ENCODE measurements at places on chromosomes 1 and 21. TPM values are rescaled to one million over a fixed set of nuclear protein-coding genes. Genes with fewer than 3 reads are reported as not detected.

Gene TMPRSS3
- total RNA-seq, result not detected

Gene AADACL4
- total RNA-seq, result not detected

GRCh38 chr1:221162352-221162751 is 283.1 kb downstream of the HLX start:
- H3K36me3 ChIP-seq, result no peaks in the 10 kb centered on the region
- H3K4me1 ChIP-seq, result no peaks in the 10 kb centered on the region
- no peak overlapping the region for H3K4me3 ChIP-seq
- no peak for DNase-seq
- H3K27ac ChIP-seq, result no peak overlapping the region
- H3K27me3 ChIP-seq, result no peaks in the 10 kb centered on the region

GRCh38 chr1:180503280-180503862 is 994 bp upstream of the ACBD6 start:
- no peak for DNase-seq
- H3K27ac ChIP-seq, result peak overlapping the region; percentile 92
- H3K27me3 ChIP-seq, result no peaks in the 10 kb centered on the region
- no peaks in the 10 kb centered on the region for H3K36me3 ChIP-seq
- no peaks in the 10 kb centered on the region for H3K4me1 ChIP-seq
- H3K4me3 ChIP-seq, result peak overlapping the region; percentile 78

Gene OR1C1
- not detected for total RNA-seq

DNA sequence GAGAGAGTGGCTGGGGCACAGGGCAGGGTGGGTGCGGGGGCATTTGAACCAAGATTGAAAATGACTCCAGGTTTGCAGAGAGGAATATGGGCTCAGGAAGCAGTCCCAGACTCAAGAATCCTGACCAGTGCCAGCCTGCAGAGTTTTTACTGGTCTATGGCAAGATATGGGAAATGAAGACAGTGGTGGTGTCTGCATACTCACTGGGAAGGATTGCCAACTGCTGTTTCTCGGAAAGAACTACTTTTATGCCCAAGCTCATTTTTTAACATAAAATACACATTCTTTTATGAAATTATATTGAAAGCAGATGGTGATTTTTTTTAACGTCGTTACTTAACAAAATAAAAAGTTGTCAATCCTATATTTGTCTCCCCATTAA is 401.8 kb downstream of the CAMTA1 start:
- no peaks in the 10 kb centered on the region for H3K27me3 ChIP-seq
- H3K27ac ChIP-seq, result no peak overlapping the region
- H3K36me3 ChIP-seq, result no peaks in the 10 kb centered on the region
- no peak overlapping the region for H3K4me3 ChIP-seq
- no peak for DNase-seq

Gene NPL
- 3.3 TPM for total RNA-seq

DNA sequence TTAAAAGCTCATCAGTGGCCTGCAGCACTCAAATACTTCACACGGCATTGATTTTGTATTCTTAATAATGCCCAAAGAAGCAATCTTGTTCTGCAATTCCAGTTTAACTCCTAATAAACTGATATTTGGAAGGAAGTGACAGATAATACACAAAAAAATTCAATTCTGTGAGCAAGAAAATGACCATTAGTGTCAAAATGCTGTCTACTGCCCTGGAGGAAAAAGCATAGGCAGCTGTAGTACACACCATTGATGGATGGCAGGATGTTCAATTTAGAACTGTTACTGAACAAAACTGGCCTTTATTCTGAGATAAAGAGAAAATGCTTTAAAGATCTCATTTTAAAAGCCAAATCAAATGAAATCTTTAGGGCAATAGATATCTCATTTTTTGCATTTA is 251.3 kb upstream of the FMN2 start:
- no peak overlapping the region for H3K4me3 ChIP-seq
- no peaks in the 10 kb centered on the region for H3K4me1 ChIP-seq
- no peaks in the 10 kb centered on the region for H3K27me3 ChIP-seq

Gene ILDR2
- total RNA-seq, result 9.3 TPM

Gene ARHGAP29
- 17.6 TPM for total RNA-seq

Gene CD1C
- not detected for total RNA-seq

DNA sequence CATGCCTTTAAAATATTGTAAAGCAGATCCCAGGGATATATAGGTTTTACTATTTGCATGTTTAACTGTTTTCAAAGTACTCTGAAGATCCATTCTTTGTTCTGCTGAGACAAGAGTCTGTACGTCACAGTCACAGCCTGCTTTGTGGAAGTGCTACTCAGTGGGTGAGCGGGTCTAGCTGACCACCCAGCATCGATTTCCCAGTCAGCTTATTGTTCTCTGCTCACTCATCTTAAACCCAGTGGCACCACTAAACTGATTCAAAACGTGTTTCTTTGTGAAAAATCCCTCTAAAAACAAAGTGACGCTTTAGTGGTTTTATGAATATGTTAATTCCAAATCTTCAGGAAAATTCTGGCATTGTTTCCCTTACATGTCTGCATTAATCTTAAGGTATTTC is 12.4 kb downstream of the PLPP3 start:
- DNase-seq, result peak; percentile 25
- H3K27me3 ChIP-seq, result no peaks in the 10 kb centered on the region
- no peak overlapping the region for H3K27ac ChIP-seq
- no peaks in the 10 kb centered on the region for H3K4me1 ChIP-seq
- H3K36me3 ChIP-seq, result no peaks in the 10 kb centered on the region

Gene TFB2M
- 16.3 TPM for total RNA-seq

DNA sequence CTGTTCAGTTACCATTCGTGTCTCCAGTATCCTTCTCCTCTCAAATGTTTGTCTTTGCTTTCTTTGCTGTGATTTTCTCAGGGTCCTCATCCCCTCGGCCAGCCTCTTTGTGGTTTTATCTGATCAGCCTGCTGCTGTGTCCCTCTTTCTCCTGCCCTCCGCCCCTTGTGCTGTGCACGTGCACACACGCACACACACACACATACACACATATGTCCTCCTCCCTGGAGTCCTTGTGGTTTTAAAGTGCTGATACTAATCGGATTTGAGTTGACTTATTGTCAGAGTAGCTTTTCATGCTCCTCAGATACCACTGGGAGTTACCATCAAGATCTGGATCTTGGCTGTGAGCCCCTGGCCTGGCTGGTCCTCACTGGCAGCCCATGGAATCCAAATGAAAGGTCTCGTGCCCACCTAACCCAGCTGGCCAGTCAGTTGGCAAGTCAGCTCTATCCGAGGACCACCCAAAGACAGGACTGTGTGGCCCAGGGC is 34.1 kb downstream of the QSOX1 start:
- DNase-seq, result no peak
- no peak overlapping the region for H3K4me3 ChIP-seq
- H3K4me1 ChIP-seq, result no peaks in the 10 kb centered on the region
- H3K36me3 ChIP-seq, result peaks cover 22% of the 10 kb centered on the region
- no peaks in the 10 kb centered on the region for H3K27me3 ChIP-seq

Gene SASS6
- total RNA-seq, result 3.7 TPM

- peak overlapping the region; percentile 58 for H3K27ac ChIP-seq
- H3K36me3 ChIP-seq, result no peaks in the 10 kb centered on the region
- peak overlapping the region; percentile 3 for H3K4me3 ChIP-seq
- peak; percentile 91 for DNase-seq
- H3K27me3 ChIP-seq, result no peaks in the 10 kb centered on the region
Observed at GRCh38 chr1:60989749-60990713, 92.3 kb upstream of the NFIA start.

DNA sequence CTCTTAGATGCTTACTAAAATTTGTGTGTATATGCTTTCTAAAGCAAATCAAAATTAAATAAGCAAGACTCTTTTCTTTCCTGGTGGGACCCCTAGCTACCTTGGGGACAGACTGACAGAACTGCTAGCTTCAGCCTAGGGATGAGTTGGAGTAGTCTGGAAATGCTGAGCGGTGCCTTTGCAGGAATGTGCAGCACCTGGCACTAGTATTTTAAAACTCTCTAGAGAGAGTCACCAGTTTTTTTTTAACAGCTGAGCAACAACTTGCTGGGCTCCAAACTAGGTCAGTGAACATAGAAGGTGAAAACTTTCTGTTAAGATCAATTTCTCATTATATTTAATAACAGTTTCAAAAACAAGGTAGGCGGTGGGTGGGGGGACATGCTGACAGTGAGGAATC is 56.8 kb downstream of the NUF2 start:
- no peaks in the 10 kb centered on the region for H3K36me3 ChIP-seq
- H3K4me3 ChIP-seq, result no peak overlapping the region
- H3K27ac ChIP-seq, result no peak overlapping the region
- no peaks in the 10 kb centered on the region for H3K4me1 ChIP-seq
- no peaks in the 10 kb centered on the region for H3K27me3 ChIP-seq
- no peak for DNase-seq

DNA sequence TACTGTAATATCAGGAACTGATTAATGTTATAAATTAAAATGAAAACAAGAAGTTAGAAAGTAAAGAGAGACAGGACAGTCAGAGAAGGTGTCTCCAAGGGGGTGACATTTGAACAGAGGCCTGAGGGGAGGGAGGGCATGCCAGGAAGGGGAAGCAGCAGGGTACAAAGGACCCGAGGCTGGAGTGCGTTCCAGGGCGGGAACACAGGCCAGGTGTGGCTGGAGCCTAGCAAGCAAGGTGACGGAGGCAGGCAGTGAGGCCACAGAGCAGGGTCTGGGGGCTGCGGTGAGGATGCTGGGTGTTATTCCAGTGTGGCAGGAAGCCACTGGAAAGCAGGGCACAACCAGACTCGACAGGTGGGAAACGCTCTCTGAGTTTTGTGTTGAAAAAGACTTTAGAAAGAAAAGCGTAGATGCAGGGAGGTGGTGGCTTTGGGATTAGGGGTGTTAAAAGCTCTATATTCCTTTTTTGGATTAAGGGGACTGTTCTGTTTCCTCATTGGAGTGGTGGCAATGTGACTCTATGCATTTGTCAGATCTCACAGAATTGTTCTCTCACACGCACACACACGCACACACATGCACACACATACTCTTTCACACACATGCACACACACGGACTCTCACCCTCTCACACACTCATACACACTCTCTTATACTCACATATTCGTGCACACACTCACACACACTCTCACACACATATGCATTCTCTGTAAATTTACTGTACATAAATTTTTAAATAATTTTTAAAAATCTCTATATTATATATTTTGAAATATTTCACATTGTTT is 124.5 kb downstream of the GLIS1 start:
- H3K4me3 ChIP-seq, result no peak overlapping the region
- no peaks in the 10 kb centered on the region for H3K27me3 ChIP-seq
- H3K4me1 ChIP-seq, result peaks cover 8% of the 10 kb centered on the region
- H3K27ac ChIP-seq, result no peak overlapping the region
- DNase-seq, result no peak

Gene SPRR1B
- 0.39 TPM for total RNA-seq

Gene ATP1A4
- not detected for total RNA-seq

DNA sequence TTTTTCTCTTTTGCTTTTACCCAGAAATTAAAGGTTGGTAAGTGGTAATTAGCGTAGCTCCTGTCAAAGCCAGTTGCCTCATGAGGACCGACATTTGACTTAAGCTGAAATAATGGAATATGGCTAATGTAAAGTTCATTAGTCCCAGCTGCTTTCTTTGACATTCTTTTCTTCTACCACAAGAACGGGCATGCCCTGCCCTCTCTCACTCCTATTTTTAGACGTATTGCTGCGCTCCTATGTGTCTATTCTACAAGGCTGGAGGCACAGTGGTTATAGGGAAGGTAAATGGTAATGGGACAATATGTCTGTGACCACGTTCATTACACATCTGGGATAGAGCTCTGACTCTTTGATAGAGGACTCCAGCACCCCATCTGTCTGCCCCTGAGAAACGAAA is 6.8 kb downstream of the CORT start:
- H3K36me3 ChIP-seq, result no peaks in the 10 kb centered on the region
- H3K27ac ChIP-seq, result no peak overlapping the region
- no peak overlapping the region for H3K4me3 ChIP-seq
- no peaks in the 10 kb centered on the region for H3K27me3 ChIP-seq
- no peak for DNase-seq

DNA sequence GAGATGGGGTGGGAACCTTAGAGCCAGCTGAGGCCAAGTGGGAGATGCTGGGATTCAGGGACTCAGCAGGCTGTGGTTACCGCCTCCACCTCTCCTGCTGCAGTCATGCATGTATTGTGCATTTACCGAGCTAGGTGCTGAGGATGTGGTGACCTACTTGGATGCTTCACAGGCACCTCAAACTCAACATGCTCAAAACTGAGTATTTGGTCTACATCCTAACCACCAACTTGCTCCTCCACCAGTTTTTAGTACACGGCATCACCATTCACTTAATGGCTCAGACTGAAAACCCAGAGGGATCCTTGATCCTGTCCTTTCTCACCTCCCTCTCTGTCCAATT is 5.6 kb downstream of the CHRNB2 start:
- no peak overlapping the region for H3K27ac ChIP-seq
- no peak for DNase-seq
- no peaks in the 10 kb centered on the region for H3K4me1 ChIP-seq
- no peak overlapping the region for H3K4me3 ChIP-seq
- peaks cover under 1% of the 10 kb centered on the region for H3K36me3 ChIP-seq
- H3K27me3 ChIP-seq, result peaks cover 14% of the 10 kb centered on the region

Measured in astrocyte (in vitro differentiated cells and primary cell).